Fibroblast of lung (primary cell): ENCODE measurements at places on chromosomes 1 and 21. TPM values are rescaled to one million over a fixed set of nuclear protein-coding genes. Genes with fewer than 3 reads are reported as not detected.

- no peak overlapping the region for H3K4me3 ChIP-seq
- no peaks in the 10 kb centered on the region for H3K27me3 ChIP-seq
- H3K4me1 ChIP-seq = no peaks in the 10 kb centered on the region
- H3K36me3 ChIP-seq = no peaks in the 10 kb centered on the region
Measured at GRCh38 chr1:165207853-165208515, 148.5 kb downstream of the LMX1A start.

GRCh38 chr1:115652236-115652788 is 10.5 kb downstream of the VANGL1 start:
- DNase-seq = no peak
- H3K27me3 ChIP-seq = no peaks in the 10 kb centered on the region
- peaks cover 6% of the 10 kb centered on the region for H3K4me1 ChIP-seq

DNA sequence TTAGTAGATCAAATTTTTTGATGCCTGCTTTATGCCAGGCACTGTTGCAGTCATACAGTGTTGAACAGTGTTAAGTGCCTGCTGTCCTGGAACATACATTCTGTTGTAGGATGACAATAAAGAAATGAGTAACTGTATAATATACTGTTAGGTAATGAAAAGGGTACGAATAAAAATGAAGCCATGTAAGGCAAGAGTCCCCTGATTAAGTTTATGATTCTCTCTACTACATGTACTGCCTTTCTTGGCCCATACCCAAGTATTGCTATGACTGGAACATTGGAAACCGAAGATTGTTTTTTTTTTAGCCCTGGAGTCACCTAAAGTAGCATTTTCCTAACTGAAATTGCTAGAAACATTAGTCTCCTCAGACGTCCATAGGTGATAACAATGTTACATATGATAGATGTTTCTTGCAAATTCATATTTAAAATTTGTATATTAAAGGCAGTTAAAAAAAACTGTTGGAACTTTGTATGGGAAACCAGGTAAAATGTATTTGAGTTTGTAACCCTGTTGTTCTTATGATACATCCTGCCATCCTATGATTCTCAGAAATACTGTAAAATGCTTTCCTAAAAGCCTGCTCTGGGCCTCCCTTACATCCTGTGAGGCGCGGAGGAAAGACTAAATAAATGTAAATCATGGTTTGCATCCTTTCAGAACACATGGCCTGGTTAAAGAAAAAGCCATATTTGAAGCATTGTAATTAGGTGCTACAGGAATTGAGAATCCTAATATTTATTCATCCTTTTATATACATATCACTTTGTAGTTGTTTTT is 5.8 kb downstream of the ATP5PB start:
- peaks cover 13% of the 10 kb centered on the region for H3K36me3 ChIP-seq
- H3K4me3 ChIP-seq = no peak overlapping the region
- DNase-seq = peak; percentile 41
- no peaks in the 10 kb centered on the region for H3K27me3 ChIP-seq

TNFSF18 gene
- 0.33 and 0.77 TPM in 2 replicates for total RNA-seq
